ENCODE measurements at places on chromosomes 7 and 10.

- no peak for DNase-seq
Measured at GRCh38 chr10:71769279-71769823, 4.0 kb downstream of the VSIR start.

DNA sequence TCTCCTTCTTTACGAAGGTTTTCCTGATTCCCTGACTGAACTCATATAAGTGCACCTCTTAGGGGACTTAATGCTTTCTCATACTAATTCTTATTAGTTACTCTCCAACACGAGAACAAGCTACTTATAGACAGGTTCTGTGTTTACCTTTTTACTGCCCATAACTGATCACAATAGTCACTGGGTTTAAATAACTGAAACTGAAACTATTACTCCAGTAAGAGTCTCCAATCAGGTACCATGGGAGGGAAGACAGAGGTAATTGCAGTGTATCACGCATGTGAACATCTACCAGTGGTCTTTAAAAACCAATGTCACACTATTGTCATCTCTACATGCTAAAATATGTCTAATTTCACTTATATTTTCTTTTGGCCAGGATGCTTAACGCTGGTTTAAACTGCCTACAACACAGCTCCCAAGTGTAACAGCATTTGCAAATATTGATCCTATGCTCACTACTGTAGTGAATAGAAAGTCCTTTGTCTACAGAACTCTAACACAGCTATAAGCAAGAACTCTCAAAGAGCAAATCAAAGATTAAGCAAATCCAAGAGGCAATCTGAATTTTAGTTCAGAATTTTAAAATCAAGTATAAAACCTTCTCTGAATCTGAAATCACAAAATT, 3.6 kb downstream of the GDI2 start:
- DNase-seq: no peak

DNA sequence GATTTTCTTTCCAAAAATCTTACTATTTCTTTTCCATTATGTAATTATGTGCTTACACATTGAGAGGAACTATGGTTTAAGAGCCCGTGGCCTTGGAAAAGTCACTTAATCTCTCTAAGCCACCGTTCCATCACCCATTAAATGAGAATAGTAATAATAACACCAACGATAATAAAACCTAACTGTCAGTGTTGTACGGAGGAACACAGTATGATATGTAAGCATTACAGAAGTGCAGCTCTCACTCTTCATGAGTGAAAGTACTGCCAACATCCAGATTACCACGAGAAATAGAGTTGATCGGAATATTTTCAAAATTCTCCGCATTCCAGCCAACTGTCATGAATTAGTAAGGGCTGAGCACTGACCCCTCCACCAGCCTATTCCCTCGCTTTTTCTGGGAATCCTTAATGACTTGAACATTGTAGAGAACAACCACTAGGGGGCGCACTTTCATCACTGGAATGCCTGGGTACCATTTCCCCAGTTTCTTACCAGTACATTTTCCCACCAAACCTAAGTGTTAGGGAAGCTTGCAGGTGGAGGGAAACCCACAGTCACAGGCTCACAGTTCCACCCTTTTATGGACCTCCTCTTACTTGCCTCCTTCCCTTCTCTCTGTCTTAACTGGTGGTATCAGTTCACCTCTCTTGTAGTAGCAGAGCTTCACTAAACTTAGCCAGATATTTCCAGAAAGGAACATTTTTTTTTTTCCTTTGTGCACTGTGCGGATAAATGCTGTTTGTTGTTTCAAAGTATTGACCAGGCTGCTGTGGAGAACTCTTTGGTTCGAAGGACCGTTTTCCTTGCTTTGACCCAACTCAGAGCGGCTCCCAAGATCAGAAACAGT, 27.8 kb downstream of the NKX2-3 start:
- DNase-seq: peak; percentile 35

- DNase-seq: no peak
Measured at GRCh38 chr7:69433081-69433480, 165.2 kb upstream of the AUTS2 start.

DNA sequence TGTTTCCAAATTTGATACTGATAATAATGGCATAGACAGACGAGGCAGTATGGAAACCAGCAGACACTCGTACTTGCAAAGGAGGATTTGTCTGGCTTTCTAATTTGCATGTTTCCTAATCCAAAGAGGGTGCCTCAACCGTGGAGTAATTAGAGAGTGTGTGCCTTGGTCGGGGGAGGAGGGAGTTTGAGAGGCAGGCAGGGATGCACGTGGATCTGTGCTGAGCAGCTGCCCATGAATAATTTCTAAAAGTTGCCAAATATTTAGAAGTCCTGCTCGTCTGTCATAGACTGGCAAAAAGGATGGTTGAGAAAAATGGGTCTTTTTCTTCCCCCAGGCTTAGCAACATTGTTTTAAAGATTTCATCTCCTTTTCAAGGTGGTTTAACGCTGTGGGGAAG, 69.4 kb downstream of the PTPRE start:
- DNase-seq: no peak
